ENCODE measurements at places on chromosomes 2 and 18.

- no peak for DNase-seq
These were observed 11.2 kb downstream of the IL18RAP start for GRCh38 chr2:102433973-102434654.

GRCh38 chr2:159585622-159586021 lies 30.7 kb downstream of the BAZ2B start:
- no peak for DNase-seq

DNA sequence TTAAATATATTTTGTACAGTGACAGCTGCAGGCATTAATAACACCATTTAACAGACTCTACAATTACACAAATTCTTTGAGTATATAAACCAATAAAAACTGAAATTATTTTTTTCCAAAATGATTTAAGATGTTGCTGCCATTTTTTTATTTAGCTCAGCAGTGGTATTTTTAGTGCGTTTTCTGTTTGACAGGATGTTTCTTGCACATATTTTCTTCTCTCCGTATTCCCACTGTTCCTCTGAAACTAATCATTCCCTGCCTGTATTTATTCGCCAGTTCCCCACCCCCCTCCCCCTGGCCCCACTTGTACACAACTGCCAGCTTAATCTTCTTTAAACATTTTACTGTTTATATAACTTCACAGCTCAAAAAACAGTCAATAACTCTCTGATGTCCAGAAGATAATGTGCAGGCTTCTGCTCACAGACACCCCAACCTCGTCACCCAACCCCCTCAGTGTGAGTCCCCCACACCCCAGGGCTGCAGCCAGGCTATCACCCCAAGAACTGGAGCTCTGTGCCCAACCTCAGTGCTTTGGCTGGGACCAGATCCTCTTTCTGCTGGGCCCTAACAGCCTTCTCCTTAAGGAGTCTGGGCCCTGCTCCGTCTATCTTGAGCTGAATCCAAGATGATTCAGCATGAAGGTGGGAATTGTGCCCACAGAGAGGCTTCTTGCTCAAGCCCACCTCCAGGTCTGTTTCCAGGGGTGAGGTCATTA lies 41.6 kb upstream of the MAP4K4 start:
- DNase-seq, result no peak

DNA sequence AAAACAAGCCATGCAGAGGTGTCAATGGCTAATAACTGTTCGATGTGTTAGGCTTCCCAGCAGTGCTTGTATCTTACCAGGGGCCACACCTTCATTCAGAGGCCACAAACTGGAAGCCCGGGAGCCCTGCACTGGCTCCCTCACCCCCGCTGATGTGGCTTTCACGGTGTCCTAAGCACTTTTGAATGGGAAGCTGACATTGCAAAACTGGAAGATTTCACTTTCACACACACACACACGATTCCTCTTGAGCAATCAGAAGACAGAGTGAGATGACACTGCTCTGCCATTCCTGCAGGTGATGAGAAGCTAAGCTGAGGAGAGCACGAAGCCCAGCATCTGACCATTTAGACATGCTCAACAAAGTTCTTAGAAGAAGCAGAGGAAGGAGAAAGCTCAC lies 8.6 kb upstream of the ZNF407 start:
- no peak for DNase-seq

GRCh38 chr2:190023860-190024259 lies 38.7 kb downstream of the MSTN start:
- DNase-seq, result no peak

DNA sequence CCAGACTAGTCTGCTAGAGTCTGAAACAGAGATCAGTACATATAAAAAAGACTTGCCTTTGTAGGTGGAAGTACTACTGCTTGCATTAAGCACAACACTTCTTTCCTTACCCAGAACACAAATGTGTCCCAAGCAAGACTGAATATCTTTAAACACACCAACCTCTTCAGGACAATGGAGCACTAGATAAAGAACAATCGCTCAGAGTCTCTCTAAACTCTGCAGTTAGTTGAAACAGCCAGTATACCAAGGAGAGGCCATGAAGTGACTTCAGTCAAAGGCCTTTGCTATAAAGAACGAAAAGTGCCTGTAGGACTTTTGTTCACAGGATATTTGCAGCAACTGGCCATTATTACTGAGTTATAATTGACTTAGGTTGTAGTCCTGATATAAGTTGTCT lies 9.9 kb upstream of the B4GALT6 start:
- no peak for DNase-seq

- DNase-seq, result no peak
These were observed 5.9 kb downstream of the GBX2 start for GRCh38 chr2:236162031-236162845.

DNA sequence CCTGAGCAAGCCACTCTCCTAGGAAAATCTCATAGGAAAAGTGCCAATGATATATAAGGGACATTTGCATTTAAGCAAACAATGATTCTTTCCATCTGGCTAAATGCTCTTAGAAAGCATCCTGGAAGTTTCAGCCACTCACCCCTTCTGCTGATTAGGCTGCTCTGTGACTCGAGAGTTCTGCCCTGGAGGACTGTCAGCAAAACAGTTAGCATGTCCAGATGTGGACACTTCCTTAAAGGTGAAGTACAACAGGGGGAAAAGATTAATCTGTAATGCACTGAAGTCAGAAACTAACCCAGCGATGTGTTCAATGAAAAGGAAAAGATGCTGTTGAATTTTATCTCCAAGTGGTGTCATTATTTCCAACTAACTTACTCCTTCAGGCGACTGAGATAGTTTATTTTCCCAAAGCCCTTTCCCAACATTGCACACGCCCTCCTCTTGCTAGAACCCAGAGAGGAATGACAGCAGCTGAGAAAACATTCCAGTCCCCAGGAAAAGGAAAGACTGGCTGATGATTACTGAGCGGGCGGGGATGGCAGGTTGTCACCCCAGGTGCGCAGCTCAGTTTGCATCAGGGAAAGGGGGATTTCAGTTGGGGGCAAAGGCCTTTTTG lies 214.0 kb downstream of the SS18 start:
- no peak for DNase-seq

- no peak for DNase-seq
These were observed 139.0 kb downstream of the MBP start for GRCh38 chr18:76993573-76993972.

DNA sequence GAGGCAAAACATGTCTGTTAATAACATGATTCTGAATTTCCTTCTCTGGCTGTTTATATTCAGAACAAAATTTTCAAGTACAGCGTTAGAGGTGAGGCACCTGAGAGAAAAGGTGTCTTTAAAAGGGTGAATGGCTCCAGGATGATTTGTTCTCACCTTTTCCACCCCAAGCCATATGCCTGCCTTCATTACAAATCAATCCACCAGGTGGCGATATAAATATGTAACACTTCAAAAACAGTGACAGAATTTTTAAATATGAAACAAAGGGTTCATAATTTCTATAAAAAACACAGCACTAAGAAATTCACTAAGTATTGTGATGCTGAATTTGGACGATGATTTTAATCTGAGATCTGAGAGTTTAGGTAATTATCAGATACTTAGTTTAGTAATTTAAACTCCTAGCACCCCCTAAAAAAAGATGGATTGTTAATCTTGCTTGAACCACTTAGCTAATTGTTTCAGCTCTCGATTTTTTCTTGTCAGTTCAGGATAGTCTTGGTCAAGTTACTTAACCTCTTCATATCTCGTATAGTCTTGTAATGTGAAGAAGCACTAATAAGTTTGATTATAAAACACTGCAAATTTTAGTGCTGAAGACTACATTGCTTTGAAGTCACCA lies 528.8 kb downstream of the CPS1 start:
- DNase-seq, result no peak

- no peak for DNase-seq
These were observed 5.5 kb upstream of the SCYGR5 start for GRCh38 chr2:227661025-227661649.

DNA sequence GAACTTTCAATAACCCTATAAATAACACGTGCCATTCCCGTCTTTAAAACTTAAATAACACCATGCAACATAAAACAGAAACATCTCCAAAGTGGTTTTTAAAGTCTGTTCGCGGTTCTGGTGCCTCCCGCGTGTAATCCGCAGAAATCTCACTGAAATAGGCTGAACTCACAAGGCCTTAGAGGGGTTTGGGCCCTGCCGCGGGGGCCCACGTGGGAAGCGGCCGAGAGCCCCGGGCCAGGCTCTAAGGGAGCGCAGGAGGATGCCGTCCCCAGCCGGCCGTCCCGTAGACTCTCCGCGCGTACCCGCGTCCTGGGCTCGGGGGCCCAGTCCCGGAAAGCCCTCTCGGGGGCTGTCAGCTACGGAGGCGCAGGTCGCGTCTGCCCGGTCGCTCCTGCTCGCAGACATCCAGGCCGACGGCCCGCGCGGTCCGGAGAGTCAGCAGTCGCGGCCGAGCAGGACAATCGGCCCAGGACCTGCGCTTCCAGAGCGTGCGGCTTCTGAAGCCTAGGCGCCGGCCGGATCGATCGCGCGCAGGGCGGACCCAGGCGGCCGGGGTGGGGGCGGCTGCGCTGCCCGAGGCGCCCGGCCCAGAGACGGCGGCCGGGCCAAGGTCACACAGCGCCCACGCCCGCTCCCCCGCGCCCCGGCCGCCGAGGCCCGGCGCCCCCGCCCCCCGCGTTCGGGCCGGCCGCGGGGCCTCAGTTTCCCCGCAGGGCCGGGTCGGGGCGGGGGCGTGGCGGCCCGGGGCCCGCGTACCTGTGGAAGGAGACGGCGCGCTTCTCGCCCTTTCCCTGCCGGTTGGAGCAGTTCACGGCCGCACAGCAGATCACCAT lies 558 bp downstream of the THAP4 start:
- no peak for DNase-seq

- no peak for DNase-seq
These were observed 69.9 kb downstream of the CTAGE1 start for GRCh38 chr18:22347606-22348511.

GRCh38 chr2:239306274-239307220 lies 94.3 kb downstream of the HDAC4 start:
- DNase-seq, result no peak

- DNase-seq, result no peak
These were observed 138.5 kb upstream of the DAPL1 start for GRCh38 chr2:158656492-158657229.

- no peak for DNase-seq
These were observed 44.6 kb downstream of the FAM124B start for GRCh38 chr2:224357098-224357901.

DNA sequence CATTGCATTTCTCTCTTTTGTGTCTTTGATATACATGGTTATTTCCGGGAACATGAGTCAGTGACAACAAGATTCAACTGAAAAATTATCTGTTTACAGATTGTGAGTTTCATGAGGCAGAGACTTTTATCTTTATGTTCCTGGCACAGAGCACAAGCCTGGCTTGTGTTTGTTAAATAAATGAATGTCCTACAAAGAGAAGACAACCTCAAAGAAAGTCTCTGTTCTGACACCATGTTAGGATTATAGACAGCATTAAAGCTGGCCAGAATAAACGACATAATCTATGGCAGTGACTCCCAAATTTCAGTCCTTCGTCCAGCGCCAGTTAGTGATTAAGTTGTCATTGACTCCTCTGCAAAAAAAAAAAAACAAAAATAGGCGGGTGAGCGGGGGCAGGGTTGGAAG lies 97.4 kb upstream of the DNAJC10 start:
- DNase-seq, result no peak

DNA sequence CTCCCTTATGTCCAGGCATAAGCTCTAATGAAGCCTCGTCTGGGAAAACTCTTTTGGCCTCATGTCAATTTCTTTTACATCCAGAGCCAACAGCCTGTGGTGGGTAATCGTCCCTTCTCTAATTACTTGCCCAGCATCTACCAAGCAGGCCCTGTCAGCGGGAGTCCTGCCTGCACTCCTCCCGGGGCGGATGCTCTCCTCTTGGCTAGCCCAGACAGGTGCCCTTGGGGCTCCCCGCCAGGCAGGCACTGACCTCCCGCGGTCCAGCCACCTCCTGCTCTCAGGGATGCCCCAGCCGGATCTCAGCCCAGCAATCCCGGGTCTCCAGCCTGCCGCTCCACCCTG lies 74.2 kb downstream of the NCAPH start:
- no peak for DNase-seq

DNA sequence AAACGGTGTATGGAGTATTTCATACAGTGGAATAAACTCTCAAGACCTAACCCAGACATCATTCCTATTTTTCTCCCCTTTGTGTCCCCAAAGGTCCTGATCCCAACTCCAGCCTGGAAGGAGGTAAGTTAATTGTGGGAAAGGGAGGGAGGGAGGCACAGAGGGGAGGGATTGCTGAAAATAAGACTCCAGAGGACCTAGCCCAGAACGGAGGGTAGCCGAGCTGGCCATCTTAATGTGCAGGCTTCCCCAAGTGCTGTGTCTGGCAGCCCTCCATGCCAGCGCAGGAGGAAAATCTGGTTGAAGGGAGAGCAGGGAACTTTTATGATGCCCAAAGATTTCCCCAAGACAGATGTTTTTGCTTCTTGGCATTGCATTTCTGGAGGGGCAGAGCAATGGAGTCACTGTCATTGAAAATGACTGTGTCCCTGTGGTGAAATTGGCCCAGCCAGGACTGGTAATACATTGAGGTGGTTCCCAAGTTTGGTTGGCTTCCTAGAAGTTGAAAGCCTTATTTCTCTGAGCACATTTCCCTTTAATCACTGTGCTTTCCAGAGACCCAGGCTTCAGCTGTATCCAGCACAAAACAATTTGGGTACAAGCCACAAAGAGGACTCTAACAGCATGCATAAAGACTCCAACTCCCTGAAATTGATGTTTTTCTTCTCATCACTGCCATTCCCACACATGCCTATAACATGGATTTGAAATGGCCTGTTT lies 202.7 kb downstream of the AGPS start:
- no peak for DNase-seq

- DNase-seq, result no peak
These were observed 266.9 kb downstream of the GBX2 start for GRCh38 chr2:235901243-235901642.

- DNase-seq, result no peak
These were observed 1.8 kb downstream of the METTL5 start for GRCh38 chr2:169822785-169823392.

DNA sequence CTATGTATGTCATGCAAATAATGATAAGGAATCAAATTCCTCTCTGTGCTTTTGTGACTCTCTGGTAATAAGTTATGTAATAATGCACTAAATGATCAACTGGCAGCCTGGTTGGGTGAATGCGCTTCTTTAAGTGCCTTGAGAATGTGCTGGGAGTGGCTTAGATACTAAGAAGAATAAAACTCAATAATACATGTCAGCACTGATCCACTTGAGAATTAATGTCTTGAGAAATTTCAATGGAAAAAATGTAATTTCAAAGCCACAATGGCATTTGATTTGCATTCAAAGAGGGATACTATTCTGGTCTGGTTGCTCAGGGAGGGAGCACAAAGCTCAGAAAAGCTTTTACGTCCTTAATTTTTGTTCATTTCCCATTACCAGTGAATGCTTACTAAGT lies 137.7 kb upstream of the MMADHC start:
- no peak for DNase-seq

- no peak for DNase-seq
These were observed 2.1 kb upstream of the SIX3 start for GRCh38 chr2:44939106-44940048.

DNA sequence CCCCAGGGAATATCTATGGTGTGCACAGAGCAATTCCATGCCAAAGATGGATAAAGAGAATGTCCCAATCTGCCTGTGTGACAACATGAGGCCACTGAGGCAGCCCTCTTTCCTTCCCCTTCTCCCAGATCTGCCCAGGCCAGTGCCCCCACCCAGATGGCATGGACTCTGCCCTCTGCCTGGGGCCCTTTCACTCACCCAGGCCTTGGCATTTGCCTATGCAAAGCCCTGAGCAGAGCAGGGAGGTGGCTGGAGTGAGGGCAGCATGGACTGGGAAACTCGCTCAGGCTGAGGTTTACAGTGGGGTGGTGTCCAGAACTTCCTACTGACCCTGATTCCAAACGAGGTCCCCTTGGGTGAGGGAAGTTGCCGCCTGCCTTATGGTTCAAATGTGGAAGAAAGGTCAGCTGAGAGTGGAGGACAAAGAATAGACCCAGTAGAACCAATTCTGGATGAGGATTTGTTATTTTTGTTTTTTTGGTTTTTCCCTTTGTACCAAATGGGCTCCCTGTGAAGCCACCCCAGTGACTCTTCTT lies 8.9 kb downstream of the SH2D6 start:
- DNase-seq, result no peak
